ENCODE measurements at places on chromosomes 3 and 15. TPM values are rescaled to one million over a fixed set of nuclear protein-coding genes. Genes with fewer than 3 reads are reported as not detected.

GRCh38 chr3:155682426-155683343, 62.2 kb downstream of the PLCH1 start:
- H3K27ac ChIP-seq, result no peak overlapping the region
- no peaks in the 10 kb centered on the region for H3K4me1 ChIP-seq
- H3K4me3 ChIP-seq, result no peak overlapping the region
- no peaks in the 10 kb centered on the region for H3K36me3 ChIP-seq
- DNase-seq, result no peak
- peaks cover 34% of the 10 kb centered on the region for H3K27me3 ChIP-seq

GRCh38 chr3:37348736-37349396, 174.5 kb upstream of the LRRFIP2 start:
- H3K27ac ChIP-seq, result no peak overlapping the region
- H3K36me3 ChIP-seq, result peaks cover 45% of the 10 kb centered on the region
- H3K27me3 ChIP-seq, result no peaks in the 10 kb centered on the region
- H3K4me3 ChIP-seq, result no peak overlapping the region
- no peak for DNase-seq

DNA sequence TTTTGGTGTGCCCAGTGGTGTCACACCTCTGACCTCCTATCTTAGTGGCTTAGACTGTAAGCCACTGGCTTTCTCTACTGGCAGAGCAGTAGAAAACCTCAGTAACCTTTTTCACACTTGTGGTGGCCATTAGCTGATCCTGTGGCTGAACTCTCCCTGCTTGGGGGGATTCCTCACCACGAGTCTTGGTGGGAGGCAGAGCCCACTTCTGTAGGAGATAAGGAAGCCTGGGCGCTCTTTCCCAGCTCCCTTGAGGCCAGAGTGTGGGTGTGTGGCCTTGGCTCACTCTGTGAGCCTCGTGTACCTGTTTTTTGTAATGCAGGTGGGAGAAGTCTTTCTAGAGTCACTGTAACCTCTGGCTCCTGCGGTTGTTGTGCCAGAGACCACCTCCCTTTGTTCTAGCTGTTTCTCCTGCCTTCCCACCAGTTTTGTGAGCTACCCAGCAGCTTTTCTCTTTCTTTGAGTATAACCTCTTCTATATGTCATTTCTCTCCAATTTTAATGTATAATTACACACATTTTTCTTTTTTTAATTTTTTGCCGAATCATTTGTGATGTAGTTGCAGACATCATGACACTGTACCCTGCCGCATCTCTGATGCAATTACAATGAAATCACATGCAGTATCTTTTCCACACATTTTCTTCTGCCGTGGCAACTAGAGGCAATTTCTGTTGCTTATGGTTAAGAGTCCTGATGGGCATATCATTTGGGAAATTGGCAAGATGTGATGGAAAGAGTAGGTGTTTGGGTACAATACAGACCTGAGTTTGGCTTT, 13.8 kb downstream of the XCR1 start:
- no peak overlapping the region for H3K4me3 ChIP-seq
- peaks cover 31% of the 10 kb centered on the region for H3K27me3 ChIP-seq
- peak; percentile 32 for DNase-seq
- no peaks in the 10 kb centered on the region for H3K4me1 ChIP-seq
- H3K36me3 ChIP-seq, result no peaks in the 10 kb centered on the region
- no peak overlapping the region for H3K27ac ChIP-seq

PSTPIP1 gene
- not detected for total RNA-seq

LCTL gene
- total RNA-seq, result not detected

Data from osteocyte (in vitro differentiated cells).